ENCODE measurements at places on chromosomes 2 and 18.

DNA sequence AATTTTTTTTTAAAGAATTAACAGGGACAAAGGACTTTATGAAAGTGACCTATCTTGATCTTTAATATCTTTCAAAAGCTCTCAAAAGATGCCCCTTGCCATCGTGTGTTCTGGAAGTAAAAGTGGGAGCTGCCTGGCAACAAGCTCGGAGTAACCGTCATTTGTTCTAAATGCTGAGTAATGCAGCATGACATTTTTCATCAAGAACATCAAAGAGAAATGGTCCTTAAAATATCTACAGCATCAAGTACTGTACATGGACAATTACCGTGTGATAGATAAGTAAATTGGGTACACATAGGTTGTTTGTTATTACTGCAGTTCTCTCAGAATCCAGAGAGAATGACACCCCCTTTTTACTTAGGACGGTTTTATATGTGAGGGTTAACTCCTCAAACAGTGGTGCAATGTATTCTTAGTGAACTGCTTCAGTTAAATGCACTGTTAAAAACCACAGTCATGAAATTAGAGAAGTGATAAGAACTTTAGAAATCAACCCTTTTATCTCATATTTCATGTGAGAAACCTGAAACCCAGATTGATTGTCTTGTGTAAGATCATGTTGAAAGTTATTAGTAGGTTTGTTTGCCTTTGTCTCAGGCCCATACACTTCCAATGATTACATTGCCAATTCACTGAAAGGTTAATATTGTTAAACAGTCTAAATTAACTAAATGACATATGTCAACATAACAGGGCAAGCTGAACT is 90.6 kb upstream of the HNMT start:
- DNase-seq, result no peak

DNA sequence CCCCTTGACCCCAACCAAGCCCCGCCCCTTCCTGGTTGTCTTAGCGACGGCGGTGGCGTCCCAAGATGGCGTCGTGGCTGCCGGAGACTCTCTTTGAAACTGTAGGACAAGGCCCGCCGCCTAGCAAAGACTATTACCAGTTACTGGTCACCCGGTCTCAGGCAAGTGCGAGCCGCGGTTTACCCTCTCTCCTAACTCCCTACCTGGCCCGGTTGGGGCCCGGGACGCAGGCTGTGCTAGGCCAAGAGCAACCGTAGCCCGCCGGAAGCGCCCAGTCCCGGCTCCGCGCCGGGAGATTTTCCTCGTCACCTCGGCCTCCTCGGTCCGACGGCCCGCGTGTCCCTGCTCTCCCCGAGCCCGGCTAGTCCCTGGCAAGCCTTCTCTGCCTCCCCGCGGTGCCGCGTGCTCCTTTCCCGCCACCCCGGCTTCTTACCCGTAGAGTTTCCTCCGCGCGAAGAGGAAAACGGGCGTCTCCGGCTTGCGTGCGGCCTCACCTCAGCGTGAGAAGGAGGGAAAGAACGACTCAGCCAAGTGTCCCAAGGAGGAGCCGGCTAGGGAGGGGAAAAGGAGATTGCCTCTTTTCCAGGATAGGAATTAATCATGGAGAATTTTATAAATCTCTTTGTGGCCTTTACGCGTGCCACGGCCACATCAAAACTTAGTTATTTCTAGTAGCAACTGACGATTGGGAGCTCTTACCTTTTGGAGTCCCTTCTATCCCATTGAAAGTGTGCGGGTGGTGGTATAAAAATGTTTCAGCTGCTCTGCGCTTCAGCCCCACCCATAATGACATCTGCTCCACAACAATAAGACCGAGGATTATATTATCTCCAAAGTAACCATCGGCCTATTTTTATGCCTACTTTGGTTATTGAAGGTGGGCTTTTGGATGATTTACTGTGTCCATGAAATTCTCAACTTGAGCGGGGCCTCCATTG is at the start of gene FBXO36:
FBXO36 (plus strand) TSS at position 55 of the 938 bp plus-strand sequence; CDS start at position 66, 11 bp downstream.
- DNase-seq, result peak; percentile 63

GRCh38 chr2:20398956-20399567 is 47.8 kb upstream of the RHOB start:
- no peak for DNase-seq

DNA sequence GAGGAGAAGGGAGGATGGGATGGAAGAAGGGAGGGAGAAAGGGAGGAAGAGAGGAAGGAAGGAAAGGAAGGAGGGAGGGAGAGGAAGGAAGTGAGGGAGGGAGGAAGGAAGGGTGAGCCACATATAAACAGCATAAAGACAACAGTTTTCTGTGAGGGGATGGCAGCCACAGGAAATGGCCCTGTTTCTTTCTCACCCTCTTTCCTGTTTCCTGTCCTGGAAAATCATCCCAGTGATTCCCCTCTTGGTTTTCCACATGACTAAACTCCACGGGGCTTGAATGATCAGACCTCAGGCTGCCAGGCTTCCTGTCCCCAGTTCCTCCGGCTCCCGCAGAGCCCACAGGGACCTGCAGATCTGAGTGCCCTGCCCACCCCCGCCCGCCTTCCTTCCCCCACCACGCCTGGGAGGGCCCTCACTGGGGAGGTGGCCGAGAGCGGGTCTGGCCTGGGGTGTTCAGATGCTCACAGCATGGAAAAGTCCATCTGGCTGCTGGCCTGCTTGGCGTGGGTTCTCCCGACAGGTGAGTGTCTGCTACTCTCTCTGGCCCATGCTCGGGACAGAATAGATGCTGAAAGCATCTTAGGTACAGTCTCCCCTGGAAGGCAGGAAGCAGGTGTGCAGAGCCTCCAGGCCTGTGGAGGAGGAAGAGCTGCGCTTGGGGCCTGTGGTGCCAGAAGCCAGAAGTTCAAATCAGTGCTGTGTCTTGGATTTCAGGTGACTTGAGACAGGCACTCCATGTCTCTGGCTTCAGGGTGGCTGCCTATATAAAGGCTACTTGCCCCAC is at the start of gene SIGLEC15:
SIGLEC15 (plus strand) TSS at position 418 of the 787 bp plus-strand sequence; CDS start at position 472, 54 bp downstream.
- DNase-seq, result peak; percentile 32
